Activated T-cell treated with anti-CD3 and anti-CD28 coated beads, Interleukin-2, amount 50 U/mL, for 72 hours (primary cell): ENCODE measurements at places on chromosomes 6 and 20.
A peak's percentile ranks its signal among the peaks of the same experiment; 100 is the strongest.

- no peak for DNase-seq
These were observed 74.7 kb upstream of the CITED2 start for GRCh38 chr6:139448998-139449610.

DNA sequence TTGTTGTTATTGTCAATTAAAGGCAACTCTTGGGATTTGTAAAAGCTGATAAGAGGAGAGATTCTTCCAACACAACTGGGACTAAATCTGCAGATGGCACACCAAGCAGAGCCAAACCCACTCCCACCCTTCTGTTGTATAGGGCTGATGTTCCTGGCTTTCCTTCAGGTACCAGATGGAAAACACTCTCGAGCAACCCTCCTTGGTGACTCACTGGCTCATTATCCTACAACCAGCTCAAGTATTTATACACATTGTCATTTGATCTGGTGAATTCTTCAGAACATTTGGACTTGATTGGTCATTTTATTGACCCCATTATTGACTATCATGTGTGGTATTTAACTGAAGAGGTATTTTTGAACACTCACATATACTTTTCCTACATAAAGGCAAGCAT is 190.3 kb upstream of the PCSK2 start:
- no peak for DNase-seq

GRCh38 chr20:50099565-50099991 is 13.4 kb downstream of the UBE2V1 start:
- DNase-seq = no peak

GRCh38 chr20:4174909-4175308 is 159.6 kb upstream of the RNF24 start:
- no peak for DNase-seq

- no peak for DNase-seq
These were observed at the start of gene ZFP57 for GRCh38 chr6:29680904-29681303. Gene ZFP57 (minus strand): TSS chr6:29681152. CDS start chr6:29677003, 4,149 bp downstream.

GRCh38 chr20:56542489-56543030 is 9.5 kb downstream of the FAM209B start:
- DNase-seq = no peak

GRCh38 chr20:63319164-63320040 is 26.4 kb downstream of the COL20A1 start:
- DNase-seq = no peak

- DNase-seq = no peak
These were observed 255.9 kb downstream of the FOXC1 start for GRCh38 chr6:1865585-1865984.

DNA sequence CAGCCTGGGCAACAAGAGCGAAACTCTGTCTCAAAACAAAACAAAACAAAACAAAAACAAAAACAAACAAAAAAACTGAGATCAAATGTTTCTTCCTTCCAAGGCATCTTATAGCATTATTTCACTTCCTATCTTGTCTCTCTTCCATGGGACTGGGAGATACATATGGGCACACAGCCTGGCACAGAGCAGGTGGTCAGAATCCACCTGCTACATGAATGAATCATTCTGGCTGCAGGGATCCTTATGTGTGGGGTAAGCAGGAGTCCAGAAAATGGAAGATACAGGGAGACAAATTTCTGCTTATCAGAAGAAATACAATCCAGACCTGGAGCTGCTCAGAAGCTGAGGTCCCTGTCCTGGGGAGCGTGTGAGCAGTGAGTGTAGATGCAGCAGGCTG is 18.2 kb upstream of the CCM2L start:
- no peak for DNase-seq

DNA sequence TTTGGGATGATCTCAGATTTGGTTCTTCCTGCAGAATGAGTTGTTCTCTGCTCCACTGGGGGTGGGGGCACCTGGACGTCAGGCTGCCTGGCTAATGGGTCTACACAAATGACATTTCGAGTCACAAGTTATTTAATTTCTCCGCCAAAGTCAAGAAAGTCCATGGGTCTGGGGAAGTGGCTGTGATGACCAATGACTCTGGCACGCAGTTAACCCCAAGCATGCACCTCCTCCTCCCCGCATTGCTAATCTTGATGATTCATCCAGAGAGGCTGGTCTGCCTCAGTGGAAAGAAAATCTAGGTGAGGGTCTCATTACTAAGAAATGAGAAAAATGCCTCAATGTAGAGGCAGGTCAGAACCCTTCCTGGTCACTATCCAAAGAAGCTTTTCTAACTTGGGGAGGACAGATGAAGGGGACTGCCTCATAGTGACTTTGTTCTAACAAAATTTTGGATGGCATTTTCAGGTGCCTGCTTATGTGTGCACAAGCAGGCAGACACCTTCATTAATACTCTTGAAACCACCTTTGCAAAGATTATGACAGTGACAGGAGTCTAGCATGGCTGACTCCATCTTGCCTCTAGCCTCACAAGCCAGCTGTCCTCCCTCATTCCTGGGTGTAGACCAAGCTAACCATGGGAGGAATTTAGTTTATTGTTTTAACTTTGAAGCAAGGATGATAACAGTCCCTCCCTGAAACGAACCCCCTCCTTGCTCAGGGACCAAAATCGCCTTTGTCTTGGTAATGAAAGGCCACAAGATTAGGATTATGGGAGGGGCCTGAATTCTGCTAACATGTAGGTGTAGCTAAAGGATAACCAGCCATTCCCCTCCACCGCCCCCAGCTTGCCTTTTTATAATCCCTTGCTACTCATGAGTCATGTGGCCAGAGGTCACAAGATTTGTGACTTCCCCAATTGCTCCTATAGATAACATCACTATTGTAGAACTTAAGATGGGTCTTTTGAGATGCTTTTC is 98.6 kb upstream of the MRPS10 start:
- peak; percentile 68 for DNase-seq

- peak; percentile 20 for DNase-seq
These were observed 14.6 kb upstream of the FAXC start for GRCh38 chr6:99364026-99364425.

GRCh38 chr6:14426281-14426680 is 308.7 kb downstream of the CD83 start:
- no peak for DNase-seq

DNA sequence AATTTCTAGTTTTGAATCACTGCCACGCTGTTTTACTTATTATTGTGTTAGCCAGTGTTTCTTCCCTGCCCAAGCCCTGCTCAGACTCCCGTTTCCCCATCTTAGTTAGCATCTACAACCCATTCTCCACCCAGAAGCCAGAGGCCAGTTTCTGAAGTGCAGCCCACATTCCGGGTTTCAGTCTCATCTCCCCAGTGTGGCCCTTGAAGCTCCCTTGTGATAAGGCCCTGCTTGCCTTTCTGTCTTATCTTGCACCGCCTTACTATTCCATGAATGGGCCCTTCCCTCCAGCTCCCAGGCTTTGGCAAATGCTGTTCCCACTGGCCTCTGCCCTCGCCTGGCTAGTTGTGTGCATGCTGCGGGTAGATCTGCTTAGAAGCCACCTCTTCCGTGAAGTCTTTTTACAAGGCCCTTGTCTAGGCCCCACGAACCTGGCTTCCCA is 41.1 kb downstream of the TOX2 start:
- no peak for DNase-seq

GRCh38 chr20:24915440-24915839 is 33.6 kb upstream of the CST7 start:
- DNase-seq = no peak

- no peak for DNase-seq
These were observed 28.5 kb upstream of the UBE2J1 start for GRCh38 chr6:89381031-89381430.

GRCh38 chr20:60559462-60559861 is 601.2 kb downstream of the CDH26 start:
- no peak for DNase-seq

GRCh38 chr6:41278699-41279405 is 7.6 kb downstream of the TREM1 start:
- DNase-seq = peak; percentile 69

DNA sequence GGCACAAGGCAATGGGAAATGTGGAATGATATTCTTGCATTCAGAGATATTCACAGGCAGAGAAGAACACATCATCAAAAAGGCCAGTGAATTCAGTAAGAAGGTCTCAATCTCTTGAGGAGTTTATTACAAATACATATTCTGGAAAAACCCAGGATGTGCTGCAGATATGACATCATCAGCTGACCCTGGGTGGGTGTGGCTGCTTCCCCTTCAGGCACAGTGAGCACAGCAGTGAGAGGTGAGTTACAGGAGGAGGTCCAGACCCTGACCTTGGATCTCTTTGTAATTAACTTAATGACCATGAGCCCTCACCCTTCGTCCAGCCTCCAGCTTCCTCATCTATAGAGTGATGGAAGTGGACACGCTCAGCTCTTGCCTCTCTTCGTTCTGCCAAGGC is 147.5 kb upstream of the SYNDIG1 start:
- DNase-seq = no peak

- no peak for DNase-seq
These were observed 579.5 kb downstream of the TFAP2B start for GRCh38 chr6:51398064-51398705.

GRCh38 chr6:52725143-52725534 is 38.1 kb downstream of the GSTA2 start:
- no peak for DNase-seq

GRCh38 chr6:157099912-157100593 is 223.3 kb downstream of the TMEM242 start:
- peak; percentile 67 for DNase-seq

DNA sequence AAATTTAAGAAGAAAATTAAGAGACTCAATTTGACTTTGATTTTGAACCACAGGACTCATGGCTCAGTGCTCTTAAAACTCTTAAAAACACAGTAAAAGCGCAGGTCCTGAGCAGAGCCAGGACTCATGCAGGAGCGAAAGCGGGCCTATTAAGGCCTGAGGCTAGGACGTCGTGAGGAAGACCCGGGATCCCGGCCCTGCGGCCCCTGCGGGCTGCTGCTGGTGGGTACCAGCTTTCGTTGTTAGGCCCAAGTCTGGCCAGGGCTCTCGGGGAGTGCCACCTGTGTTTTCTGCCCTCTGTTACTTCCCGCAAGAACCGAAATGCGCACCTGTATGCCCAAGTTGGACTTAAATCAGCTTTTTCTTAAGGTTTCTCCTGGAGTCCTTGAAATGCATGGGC is 3.4 kb upstream of the PAX1 start:
- DNase-seq = no peak

GRCh38 chr20:57908704-57909630 is 199.2 kb upstream of the PMEPA1 start:
- DNase-seq = no peak

DNA sequence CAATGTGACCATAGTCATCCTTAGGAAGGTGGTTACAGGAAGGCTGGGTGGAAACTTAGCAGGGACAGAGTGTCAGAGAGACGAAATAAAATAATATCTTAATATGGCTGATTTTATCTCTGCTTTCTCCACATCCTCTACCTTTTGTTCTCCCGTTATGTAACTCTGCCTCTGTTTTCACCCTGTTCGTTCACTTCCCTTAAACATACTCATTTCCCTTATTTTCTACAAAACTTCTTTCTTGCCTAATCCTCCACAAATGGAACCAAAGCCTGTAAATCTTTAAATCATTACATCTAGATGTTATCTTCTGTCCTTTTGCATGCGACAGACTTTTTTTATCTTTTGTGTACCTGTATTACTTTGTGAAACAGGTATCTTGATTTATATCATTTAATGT is 23.3 kb upstream of the CRIP3 start:
- DNase-seq = no peak

- DNase-seq = no peak
These were observed 442.4 kb upstream of the SOX4 start for GRCh38 chr6:21151119-21151518.

GRCh38 chr6:25175196-25175595 is 104.0 kb upstream of the CARMIL1 start:
- no peak for DNase-seq
